Heart right ventricle (tissue), 16 donors: ENCODE measurements at places on chromosomes 1 and 21. TPM values are rescaled to one million over a fixed set of nuclear protein-coding genes. Genes with fewer than 3 reads are reported as not detected.

Gene CYP4A22
- polyA plus RNA-seq = not detected

Gene FOXD2
- polyA plus RNA-seq = not detected

Gene NR5A2
- 0.52 TPM for polyA plus RNA-seq

Gene SLC2A5
- polyA plus RNA-seq = 1.7 TPM
